ENCODE measurements at places on chromosomes 2 and 18.

DNA sequence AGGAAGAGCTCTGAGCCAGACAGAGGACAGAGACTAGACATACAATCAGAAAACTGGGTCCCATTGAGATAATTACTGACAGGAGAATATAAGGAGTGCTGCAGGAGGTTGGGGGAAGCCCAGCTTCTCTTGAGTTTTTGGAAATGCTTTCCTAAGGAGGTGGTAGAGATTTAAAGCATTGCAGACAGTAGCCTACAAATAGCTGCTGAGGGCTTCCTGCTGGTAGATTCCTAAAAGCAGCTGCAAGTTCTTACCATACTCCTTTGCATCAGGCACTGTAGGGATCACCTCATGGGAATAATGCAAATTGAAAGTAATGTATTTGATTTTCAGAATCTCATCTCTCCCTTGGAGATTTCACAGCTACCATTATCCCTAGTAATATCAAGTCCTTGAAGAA is 902.6 kb upstream of the GCFC2 start:
- H3K27ac ChIP-seq: no peak overlapping the region
- H3K4me1 ChIP-seq: no peaks in the 10 kb centered on the region
- DNase-seq: no peak
- H3K4me3 ChIP-seq: no peak overlapping the region

DNA sequence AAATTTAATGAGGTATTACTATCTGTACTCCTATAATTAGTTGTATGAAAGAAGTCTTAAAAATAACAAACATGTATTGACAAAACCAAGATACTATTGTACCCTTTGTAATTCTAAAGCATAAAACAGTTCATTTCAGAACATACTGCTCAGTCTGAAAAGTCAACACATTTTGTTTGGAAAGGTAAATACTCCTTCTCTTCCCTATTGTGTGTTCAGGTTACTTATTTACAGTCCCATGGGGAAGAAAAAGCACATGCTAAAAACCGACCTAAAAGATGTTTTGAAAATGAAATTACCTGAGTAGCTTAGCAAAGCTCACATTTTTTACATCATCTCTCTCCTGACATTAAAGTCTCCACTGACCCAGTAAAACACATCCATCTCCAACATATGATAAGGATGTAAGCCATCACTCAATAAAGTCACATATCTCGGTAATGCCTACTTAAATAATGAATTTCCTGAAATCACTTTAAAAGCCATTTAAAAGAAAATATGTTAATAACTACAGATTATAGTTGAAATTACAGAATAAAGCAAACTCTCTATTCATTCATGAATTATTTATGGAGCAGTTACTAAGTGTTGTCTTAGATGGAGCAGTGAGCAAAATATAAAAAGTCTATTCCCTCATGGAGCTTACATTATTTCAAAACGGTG is 75.6 kb upstream of the FZD5 start:
- H3K4me3 ChIP-seq: no peak overlapping the region
- H3K27ac ChIP-seq: no peak overlapping the region
- no peaks in the 10 kb centered on the region for H3K4me1 ChIP-seq
- H3K36me3 ChIP-seq: no peaks in the 10 kb centered on the region

- H3K36me3 ChIP-seq: no peaks in the 10 kb centered on the region
- H3K4me3 ChIP-seq: no peak overlapping the region
- no peak for DNase-seq
- no peak overlapping the region for H3K27ac ChIP-seq
- no peaks in the 10 kb centered on the region for H3K4me1 ChIP-seq
These were observed 39.6 kb upstream of the OTOS start for GRCh38 chr2:240179941-240180666.

GRCh38 chr2:207499114-207499513 is 30.6 kb upstream of the CREB1 start:
- H3K27ac ChIP-seq: no peak overlapping the region
- no peak for DNase-seq
- no peaks in the 10 kb centered on the region for H3K36me3 ChIP-seq
- H3K27me3 ChIP-seq: no peaks in the 10 kb centered on the region
- peaks cover 15% of the 10 kb centered on the region for H3K4me1 ChIP-seq
- H3K4me3 ChIP-seq: no peak overlapping the region

GRCh38 chr18:48937869-48938750 is 12.7 kb downstream of the SMAD7 start:
- peaks cover 21% of the 10 kb centered on the region for H3K36me3 ChIP-seq
- no peaks in the 10 kb centered on the region for H3K27me3 ChIP-seq
- peaks cover 85% of the 10 kb centered on the region for H3K4me1 ChIP-seq
- peak; percentile 67 for DNase-seq
- peak overlapping the region; percentile 87 for H3K27ac ChIP-seq
- peak overlapping the region; percentile 55 for H3K4me3 ChIP-seq

DNA sequence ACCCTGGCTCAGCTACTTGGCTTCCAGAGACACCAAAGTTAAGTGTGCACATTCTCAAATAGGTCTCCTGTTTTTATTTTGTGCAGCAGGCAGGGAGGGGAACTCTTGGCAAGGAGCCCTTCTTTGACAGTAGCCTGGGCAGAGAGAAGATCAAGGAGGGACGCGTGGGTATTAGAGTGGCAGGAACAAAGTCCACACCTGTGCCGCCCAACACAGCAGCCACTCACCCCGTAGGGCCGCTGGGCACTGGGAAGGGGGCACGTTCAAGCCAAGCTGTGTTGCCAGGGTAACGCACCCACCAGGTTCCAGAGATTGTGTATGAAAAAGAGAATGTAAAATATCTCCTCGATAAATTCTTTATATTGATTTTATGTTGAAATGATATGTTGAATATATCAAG is 229.3 kb upstream of the AGAP1 start:
- peaks cover 38% of the 10 kb centered on the region for H3K4me1 ChIP-seq
- H3K27ac ChIP-seq: no peak overlapping the region
- no peaks in the 10 kb centered on the region for H3K36me3 ChIP-seq

- H3K4me1 ChIP-seq: no peaks in the 10 kb centered on the region
- peak; percentile 68 for DNase-seq
- no peaks in the 10 kb centered on the region for H3K27me3 ChIP-seq
- peak overlapping the region; percentile 20 for H3K27ac ChIP-seq
- H3K36me3 ChIP-seq: peaks cover 22% of the 10 kb centered on the region
- no peak overlapping the region for H3K4me3 ChIP-seq
These were observed 71.3 kb downstream of the FAM228A start for GRCh38 chr2:24245986-24246776.

DNA sequence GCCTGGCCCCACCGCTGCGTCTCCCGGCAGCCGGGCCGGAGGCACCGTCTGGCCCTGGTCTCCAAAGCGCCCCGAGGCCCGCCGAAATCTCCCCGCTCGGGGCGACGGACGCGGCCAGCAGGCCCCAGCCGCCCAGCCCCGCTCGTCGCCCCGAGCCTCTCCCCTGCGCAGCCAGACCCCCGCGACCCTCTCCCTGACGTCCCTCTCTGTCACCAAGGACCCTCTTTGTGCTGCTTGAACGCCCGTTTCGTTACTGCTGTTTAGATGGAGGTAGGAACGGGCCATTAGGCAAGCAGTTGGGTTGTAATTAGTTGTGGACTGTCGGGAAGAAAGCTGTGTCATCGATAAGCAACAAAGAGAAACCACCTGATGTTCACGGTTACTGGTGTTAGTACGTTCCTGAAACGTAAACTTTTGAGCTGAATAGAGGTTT is 686 bp downstream of the UBXN4 start:
- peak overlapping the region; percentile 92 for H3K4me3 ChIP-seq
- H3K27ac ChIP-seq: peak overlapping the region; percentile 90
- DNase-seq: peak; percentile 81
- H3K36me3 ChIP-seq: no peaks in the 10 kb centered on the region
- no peaks in the 10 kb centered on the region for H3K27me3 ChIP-seq

- DNase-seq: no peak
- H3K4me1 ChIP-seq: no peaks in the 10 kb centered on the region
- no peaks in the 10 kb centered on the region for H3K27me3 ChIP-seq
These were observed 91.9 kb upstream of the OTOS start for GRCh38 chr2:240232264-240232915.

- peak; percentile 50 for DNase-seq
- H3K27ac ChIP-seq: no peak overlapping the region
- H3K27me3 ChIP-seq: no peaks in the 10 kb centered on the region
- H3K4me3 ChIP-seq: no peak overlapping the region
- no peaks in the 10 kb centered on the region for H3K36me3 ChIP-seq
These were observed 662.3 kb downstream of the IRS1 start for GRCh38 chr2:226137201-226137811.

DNA sequence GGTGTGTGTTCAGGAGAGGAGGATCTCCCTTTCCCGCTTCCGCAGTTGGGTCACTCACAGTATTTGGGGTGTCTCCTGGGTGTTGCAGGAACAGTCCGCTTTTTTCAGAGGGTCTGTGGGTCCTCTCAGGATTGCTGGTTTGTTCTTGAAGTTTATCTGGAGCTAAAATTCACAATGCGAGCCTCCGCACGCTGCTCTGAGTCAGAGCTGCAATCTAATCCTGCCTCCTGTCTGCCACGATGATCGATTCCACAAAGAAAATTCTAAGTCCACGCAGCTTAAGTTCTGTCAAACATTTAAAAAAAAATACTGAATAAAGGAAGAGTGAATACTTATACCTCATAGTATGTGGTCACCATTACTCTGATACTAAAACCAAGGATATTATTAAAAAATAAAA is 76.5 kb downstream of the RAD51AP2 start:
- H3K36me3 ChIP-seq: no peaks in the 10 kb centered on the region
- no peak overlapping the region for H3K4me3 ChIP-seq
- DNase-seq: no peak
- H3K4me1 ChIP-seq: no peaks in the 10 kb centered on the region

DNA sequence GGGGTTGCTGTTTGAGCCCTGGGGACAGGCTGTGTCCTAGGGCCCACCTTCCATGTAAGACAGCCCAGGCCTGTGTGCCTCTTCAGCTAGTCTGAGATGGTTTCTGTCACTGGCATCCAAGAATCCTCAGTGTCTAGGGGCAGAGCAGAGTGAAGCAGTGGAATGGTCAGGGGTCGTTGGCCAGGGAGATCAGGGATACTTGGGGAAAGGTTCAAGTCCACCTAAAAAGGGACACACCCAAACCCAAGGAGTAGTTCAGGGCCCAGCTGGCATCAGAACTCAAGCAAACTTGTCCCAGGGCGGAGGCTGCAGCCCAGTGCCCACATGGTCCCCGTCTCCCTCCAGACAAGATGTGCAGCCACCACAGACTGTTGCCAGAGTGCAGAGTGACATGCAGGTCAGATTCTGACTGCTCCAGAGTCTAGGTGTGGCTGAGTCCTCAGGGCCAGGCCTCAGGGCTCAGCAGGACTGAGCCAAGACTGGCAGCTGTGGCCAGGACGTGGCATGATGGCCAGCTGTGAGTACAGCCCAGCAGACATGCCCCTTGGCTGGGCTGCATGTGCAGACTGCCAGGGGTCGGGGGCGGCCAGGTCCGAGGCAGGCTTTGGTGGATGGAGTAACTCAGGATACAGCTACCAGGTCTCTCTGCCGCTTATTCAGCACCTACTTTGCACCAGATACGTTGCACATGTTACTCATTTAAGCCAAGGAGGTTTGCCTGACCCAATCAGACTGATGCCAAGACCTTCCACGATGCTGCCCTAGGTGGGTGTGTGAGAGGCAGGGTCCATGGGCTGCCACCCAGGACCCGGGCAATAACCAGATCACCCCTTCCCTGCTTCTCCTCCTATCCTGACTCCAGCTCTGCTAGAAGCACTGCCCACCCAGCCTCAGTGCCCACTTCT is 146.6 kb downstream of the SMAD7 start:
- H3K36me3 ChIP-seq: peaks cover 8% of the 10 kb centered on the region
- no peak overlapping the region for H3K27ac ChIP-seq
- no peak overlapping the region for H3K4me3 ChIP-seq
- DNase-seq: no peak
- no peaks in the 10 kb centered on the region for H3K27me3 ChIP-seq

DNA sequence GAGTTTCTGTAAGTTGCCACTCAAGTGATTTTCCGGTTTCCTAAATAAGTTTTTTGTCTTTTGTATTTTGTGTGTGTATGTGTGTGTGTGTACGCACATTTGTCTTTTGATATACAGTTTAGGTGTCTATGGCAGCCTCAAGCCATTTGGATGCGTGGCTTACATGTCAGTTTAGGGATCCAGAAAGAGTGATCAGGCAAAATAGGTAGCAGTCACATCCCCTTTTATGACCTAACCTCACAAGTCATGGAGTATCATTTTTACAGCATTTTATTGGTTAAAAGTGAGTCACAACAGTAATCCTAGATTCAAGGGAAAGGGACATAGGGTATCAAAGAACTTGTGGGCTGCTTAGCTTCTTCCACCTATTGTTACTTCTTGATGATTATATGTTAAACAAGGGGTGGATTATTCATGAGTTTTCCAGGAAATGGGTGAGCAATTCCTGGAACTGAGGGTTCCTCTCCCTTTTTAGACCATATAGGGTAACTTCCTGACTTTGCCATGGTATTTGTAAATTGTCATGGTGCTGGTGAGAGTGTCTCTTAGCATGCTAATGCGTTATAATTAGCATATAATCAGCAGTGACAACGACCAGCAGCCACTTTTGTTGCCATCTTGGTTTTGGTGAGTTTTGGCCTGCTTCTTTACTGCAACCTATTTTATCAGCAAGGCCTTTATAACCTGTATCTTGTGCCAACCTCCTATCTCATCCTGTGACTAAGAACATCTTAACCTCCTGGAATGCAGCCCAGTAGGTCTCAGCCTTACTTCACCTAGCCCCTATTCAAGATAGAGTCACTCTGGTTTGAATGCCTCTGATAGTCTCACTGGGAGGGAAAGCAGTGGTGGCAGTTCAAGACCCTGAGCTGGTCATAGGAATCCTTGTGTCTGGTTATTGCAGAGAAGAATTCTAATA is 8.6 kb upstream of the SOCS6 start:
- no peak overlapping the region for H3K4me3 ChIP-seq
- peaks cover 4% of the 10 kb centered on the region for H3K4me1 ChIP-seq
- H3K27ac ChIP-seq: no peak overlapping the region
- no peaks in the 10 kb centered on the region for H3K27me3 ChIP-seq
- DNase-seq: peak; percentile 40

DNA sequence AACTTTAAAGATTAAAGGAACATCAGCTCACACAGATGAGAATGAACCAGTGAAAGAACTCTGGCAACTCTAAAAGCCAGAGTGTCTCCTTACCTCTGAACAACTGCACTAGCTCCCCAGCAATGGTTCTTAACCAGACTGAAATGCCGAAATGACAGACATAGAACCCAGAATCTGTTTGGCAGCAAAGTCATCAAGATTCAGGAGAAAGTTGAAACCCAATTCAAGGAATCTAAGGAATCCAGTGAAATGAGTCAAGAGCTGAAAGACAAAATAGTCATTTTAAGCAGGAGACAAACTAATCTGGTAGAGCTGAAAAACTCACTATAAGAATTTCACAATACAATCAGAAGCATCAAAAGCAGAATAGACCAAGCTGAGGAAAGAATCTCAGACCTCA is 72.0 kb downstream of the STRADB start:
- no peak overlapping the region for H3K4me3 ChIP-seq
- peaks cover 11% of the 10 kb centered on the region for H3K4me1 ChIP-seq
- no peaks in the 10 kb centered on the region for H3K27me3 ChIP-seq
- no peaks in the 10 kb centered on the region for H3K36me3 ChIP-seq
- no peak overlapping the region for H3K27ac ChIP-seq
